ENCODE measurements at places on chromosomes 7 and 10.

DNA sequence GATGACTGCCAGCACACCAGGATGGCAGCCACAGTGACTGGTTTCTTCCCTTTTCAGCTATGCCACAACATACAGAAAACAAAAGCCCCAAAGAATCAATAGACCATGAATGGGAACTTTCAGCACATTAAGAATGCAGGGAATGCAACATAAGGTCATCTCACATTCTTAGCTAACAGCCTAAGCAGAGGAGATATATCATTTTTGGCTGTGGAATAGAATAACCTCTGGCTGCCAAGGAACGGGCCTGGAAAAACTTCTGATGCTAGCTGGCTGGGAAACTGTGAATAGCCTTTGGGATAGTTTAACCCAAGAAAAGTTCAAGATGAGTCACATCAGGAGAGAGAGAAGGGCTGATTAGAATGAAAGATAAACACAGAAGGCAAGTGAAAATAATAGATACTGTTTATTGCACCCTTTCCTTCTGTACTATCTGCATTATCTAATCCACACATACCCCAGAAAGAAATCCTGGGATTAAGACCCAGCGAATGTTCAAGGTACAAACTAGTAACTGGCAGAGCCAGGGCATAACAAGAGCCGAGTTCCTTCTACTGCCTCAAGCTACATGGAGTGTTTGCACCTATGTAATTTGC, 169.2 kb downstream of the SEMA3A start:
- peak; percentile 15 for DNase-seq

- DNase-seq, result no peak
Measured at GRCh38 chr7:27149842-27150567, 2.4 kb downstream of the HOXA3 start.

DNA sequence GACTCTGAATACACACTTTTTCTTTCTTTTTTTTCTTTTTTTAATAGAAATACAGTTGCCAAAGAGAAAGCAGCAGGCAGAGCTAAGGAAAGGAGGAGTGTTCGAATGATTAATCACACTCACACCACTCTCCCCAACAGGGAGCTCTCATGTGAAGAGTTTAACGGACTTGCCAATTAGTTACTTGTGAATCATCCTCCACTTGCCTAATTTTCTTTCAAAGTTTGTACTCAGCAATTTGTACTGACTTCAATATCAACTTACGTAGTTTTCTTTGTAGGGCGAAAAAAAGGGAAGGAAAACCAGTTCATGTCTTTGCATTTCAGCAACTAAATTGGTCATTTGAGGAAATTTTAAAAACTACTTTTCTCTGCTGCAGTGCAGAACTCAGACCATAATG, 109.2 kb downstream of the PIP4K2A start:
- no peak for DNase-seq

DNA sequence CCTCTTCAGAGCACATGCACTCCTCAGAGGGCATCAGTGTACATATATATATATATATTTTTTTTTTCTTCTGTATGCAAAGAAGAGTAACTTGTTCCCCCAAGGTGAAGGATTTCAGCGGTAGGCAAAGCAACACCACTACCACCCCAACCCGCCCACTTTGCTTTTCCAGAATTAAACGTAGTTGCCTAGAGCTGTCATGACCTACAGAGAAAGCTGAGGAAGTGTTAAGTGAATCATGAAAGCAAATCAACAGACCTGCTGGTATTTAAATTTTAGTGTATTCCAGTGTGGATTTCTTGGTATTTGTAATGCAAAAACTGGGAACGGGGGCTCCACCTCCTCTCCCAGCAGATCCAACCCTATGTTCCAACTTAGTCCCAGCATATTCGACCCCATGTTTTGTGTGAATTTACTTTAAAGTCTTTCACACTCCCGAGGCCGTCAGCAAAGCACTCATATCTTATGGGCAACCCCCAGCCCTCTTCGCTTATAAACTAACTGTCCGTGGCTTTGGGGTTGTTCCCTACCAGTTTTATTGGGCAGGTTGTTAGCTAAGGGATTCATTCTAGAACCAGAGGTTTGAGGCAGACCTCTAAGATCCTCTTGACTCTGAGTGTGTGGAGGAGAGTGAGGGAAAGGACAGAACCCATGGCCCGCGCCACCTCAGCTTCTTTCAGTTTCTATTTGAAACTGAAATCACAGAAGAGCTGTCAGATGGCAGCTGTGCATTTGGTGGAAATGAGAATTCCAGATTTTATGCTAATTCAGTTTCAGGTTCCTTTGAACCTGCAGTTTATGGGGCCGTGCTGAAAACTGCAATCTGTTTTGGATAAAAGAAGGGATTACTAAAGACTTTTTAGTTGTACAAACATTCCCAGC, 450.2 kb upstream of the GALNT17 start:
- DNase-seq, result no peak

GRCh38 chr10:16848562-16849154, 31.4 kb upstream of the RSU1 start:
- DNase-seq, result no peak

GRCh38 chr10:6112893-6113292, 24.1 kb downstream of the RBM17 start:
- DNase-seq, result no peak

GRCh38 chr7:22356701-22357310, at the start of gene RAPGEF5:
Gene RAPGEF5 (minus strand): TSS chr7:22357154. CDS start chr7:22357060, 94 bp downstream.
- DNase-seq, result peak; percentile 63

GRCh38 chr7:37784015-37784414, 64.4 kb upstream of the NME8 start:
- DNase-seq, result no peak

GRCh38 chr7:50119815-50120637, 27.0 kb upstream of the ZPBP start:
- DNase-seq, result peak; percentile 1

GRCh38 chr7:129405527-129405926, 28.7 kb upstream of the STRIP2 start:
- no peak for DNase-seq

DNA sequence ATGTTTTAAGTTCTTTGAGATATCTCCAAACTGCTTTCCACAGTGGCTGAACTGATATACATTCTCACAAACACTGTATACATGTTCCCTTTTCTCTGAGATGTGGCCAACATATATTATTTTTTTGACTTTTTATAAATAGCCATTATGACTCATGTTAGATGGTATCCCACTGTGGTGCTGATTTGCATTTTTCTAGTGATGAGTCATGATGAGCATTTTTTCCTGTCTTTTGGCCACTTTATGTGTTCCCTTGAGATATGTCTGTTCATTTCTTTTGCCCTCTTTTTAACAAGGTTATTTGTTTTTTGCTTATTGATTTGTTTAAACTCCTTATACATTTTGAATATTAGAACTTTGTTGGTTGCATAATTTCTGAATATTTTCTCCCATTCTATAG, 1055.1 kb downstream of the NXPH1 start:
- DNase-seq, result no peak

DNA sequence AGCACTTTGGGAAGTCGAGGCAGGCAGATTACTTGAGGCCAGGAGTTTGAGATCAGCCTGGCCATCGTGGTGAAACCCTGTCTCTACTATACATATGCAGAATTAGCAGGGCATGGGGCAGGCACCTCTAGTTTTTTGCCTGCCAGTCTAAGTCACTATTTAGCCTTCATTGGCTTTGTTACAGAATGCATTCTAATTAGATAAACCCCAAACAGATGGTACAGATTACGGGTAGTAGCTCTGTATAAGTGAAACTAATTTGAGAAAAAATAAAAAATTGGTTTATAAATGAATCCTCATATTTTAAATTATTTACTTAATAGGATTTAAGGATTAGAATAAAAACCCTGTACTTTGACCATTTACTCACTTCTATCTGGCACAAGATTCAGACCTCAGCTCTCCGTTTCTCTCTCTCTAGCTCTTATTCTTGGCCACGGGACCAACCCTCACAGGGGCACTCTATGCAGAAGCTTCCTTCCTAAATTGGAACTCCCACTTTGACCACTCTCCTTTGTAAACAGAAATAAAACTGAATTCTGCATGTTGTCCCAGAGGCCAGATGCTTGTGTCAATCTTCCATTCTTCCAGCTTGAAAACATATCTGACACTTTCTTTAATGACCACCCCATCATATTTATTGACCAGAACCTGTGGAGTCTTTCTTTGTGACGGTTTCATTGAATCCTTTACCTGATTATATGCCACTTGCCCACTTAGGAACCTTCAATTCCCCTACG, 26.8 kb downstream of the BET1 start:
- DNase-seq, result no peak

DNA sequence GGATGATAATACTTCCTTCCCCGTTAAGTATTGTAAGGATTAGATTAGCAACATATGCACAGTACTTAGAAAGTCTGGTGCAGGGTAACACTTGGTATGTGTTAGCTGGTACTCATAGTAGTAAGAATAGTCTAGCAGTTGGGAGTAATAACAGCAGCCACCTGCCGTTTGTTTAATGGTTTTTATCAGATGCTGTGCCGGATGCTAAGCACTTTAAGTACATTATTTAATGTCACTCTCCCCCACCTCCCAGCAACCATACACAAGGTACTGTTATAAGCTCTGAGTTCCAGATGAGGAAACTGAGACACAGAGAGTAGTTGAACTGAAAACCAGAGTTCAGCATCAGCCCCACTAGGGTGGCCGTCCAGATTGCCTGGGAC, 60.1 kb downstream of the ZMIZ1 start:
- DNase-seq, result no peak

GRCh38 chr7:47771336-47771989, 176.8 kb downstream of the PKD1L1 start:
- DNase-seq, result no peak

GRCh38 chr10:11975795-11976194, 66.8 kb downstream of the UPF2 start:
- DNase-seq, result no peak

DNA sequence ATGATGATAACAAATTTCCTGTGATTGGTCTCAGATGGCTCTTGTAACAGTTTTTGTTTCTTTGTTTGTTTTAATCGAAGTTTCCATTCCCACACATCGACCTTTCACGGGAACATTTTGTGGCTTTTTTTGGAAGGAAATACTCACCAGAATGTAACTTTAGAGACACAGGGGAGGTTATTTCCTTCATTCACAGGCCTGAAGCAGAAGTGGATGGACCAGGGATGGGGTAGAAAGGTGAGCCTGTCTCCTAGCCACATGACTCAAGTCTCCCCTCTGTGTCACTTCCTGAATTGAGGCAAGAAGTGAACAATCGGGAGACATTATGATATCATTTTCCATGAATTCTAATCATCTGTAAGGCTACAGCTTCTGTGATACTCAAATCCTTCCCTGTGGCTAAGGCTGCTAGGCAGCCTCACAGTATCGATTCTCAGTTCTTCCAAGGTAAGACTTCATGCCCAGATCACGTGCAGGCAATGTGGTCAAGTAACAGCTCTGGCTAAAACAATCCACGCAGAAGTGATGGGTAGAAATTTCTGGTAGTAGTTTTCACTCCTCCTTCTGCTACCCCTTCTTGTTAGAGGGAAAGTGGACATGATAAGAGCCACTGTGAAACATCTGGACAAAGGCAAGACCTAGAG, 203.9 kb upstream of the NEBL start:
- no peak for DNase-seq

- DNase-seq, result no peak
Measured at GRCh38 chr10:13346283-13347042, 1.6 kb downstream of the SEPHS1 start.

DNA sequence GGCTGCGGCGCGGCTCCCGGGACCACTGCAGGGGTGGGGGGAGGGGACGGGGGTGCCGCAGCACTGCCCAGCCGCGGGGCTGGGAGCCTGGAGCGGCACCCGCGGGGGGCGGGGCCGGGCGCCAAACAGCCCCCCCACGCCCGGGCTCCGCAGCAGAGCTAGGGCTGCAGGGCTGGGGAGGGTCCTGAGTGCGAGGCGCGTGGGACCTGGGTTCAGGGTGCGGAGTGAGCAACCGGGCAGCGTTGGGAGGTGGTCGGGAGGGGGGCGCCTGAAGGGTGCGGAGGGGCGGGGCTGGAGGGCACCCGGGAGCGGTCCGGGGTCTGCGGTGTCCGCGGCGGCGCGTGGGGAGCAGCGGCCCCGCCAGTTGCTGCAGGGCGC, 528 bp downstream of the CAMK2G start:
- DNase-seq, result no peak

DNA sequence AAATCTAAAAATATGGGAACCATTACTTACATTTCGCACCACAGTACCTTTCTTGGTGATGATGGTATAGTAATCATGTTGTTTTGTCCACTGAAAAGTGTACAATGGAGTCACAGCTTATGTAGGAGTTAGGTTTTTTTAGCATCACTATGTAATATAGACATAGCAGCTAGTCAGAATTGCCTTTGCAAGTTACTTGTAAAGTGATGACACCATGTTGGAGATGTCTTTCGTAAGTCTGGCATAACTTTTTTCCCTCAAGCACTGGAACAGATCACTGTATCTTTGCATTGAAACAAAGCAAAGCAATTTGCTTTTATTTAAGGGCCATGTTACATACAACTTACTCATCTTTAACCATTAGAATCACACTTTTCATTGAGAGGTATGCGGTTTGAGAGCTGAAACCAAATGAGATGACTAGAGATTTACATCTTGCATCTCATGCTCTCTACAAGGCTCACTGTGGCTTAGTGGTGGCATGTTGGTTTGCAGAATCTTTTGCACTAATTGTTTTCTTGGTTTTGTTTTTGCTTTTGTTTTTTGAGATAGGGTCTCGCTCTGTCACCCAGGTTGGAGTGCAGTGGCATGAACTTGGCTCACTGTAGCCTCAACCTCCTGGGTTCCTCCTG, 18.3 kb downstream of the UBN2 start:
- no peak for DNase-seq

- no peak for DNase-seq
Measured at GRCh38 chr10:77105761-77106221, 531.8 kb downstream of the KCNMA1 start.

GRCh38 chr7:107971613-107972012, 31.3 kb downstream of the LAMB1 start:
- DNase-seq, result no peak

- DNase-seq, result no peak
Measured at GRCh38 chr7:94888551-94888950, 18.8 kb upstream of the PPP1R9A start.

- DNase-seq, result no peak
Measured at GRCh38 chr7:45086331-45087065, 2.3 kb downstream of the NACAD start.

- DNase-seq, result no peak
Measured at GRCh38 chr10:14476641-14477407, 146.1 kb upstream of the FRMD4A start.

DNA sequence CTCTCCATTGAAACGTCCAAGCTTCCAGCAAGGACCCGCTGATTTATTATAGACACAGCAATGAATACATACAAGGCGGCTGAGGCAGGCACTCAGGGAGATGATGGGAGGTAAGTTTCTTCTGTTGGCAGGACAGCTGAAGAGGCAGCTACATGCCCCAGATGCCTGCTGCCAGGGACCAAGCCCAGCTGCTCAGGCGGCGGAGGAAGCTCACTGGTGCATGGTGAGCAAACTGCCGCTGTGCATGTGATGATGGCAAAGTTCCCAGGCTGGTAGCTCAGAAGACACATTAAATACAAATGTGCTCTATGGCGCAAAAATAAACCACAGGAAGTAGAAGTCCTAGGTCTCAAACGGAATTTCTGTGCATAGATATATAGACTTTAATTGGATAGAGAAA, 2.3 kb downstream of the DNTT start:
- no peak for DNase-seq

All from H1 (cell line).